ENCODE measurements at places on chromosomes 2 and 18.

DNA sequence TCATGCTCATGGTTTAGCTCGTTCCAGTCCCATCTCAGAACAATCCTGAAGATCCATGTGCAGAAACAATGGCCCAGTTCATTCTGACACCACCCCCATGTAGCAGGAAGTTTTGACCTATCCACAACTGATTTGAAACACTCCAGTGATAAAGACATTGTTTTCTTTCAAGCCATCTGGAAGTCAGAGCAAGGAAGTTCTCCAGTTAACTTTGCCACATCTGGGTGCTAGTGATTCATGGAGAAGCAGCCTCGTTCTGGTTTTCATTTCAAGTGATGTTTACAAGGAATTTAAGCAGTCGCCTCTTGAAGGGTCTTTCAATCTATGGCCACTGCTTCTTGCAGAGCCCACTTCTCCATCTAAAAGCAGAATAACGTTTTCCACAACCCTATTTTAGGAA, 36.6 kb upstream of the TWIST2 start:
- no peak for DNase-seq

DNA sequence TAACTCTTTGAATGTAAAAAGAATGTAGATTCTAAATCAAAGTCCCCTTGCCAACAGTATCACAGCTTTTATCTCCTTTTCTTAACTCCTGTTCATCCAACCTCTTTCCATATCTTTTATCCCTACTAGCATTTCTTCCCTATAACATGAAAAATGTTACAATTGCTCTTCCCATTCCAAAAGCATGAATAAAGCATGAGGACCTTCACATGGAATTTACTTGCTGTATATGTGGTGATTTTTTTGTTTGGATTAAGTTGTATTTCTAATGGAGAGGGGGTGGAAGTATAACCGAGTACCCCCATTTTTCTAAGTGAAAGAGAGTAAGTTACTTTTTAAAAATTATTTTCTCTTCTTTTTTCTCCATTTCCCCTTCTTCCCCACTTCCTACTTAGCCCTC, 94.9 kb upstream of the RBBP8 start:
- no peak for DNase-seq

DNA sequence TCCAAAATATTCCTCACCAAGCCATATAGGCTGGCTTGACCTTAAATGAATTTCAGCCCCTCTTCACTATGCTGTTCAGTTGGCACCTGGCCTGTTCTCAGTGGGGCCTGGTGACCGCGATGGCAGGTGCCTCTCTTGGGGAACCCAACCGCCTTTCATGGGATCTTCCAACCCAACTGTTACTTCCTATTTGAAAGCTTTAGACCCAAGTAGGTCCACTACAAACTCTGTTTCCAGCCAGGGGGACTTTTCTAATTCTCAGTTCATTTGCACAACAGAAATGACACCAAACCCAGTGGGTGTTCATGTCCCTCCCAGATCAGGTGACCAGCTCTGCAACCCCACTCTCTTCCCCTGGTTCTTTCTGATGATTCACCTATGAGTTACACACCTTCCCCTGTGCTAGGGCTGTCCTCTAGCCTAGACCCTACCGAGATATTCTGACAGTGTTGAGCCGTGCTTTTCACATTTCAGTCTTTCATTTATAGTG, 35.6 kb upstream of the NDUFV2 start:
- no peak for DNase-seq

DNA sequence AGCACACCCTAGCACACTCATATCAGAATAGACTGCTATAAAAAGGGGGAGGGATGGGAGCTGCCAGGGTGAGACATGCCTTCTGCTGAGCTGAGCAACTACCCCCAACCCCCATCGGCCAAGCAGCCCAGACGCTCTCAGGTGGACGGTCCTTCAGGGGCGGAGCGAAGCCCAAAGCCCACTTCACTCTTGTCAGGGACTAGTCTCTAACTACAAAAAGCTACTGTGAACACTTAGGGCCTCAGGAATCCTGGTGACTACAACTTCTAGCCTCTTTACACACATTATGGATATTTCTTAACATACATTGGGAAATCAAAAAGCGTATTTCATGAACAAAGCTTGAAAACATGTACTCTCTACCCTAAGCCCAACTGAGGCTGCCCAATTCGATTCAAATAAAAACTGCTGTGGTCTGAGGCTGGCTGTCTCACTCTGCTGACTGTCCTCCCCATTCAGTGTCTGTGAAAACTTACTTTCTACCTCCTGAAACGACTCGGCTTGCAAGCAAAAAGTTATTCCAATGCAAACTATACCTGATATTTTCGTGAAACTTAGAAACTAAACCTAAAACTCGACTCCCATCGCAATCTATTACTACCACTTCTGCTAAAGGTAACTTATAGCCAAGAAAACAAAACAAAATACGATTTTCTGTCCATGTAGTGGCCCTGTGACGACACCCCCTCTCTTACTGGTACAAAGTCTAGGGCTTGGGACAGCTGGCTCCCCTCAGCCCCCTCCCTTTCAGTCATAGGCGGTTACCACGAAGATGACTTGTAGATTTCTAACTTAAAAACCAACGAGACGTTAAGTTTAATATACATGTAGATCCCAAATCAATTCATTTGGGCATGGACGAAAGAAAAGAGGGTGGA, 1.2 kb downstream of the SERTAD2 start:
- no peak for DNase-seq

GRCh38 chr2:149132339-149132738, 93.8 kb downstream of the LYPD6B start:
- no peak for DNase-seq

DNA sequence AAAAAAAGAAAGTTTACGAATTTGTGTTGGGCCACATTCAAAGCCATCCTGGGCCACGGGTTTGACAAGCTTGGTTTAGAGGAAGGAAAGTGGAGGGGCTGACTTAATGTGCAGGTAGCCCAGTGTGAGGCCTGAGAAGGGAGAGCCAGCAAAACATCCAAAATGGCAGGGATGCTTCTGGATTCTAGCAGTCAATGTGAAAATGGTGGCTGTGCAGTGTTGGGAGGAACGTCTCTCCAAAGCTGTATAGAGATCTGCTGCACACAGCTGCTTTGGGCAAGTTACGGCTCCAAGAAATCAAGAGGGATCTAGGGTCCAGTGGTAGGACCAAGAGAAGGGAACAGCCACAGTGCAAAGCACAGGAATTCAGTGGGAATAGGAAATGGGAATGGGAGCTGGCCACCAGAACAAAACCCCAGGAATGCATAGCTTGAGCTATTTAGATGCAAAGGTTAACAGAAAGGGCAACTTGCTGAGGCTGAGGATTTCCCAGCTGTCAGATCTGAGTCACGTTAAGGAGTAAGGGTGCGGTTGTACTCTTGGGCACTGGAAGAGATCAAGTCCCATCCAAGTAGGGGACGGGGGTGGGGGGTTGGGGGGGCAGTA, 70.6 kb downstream of the B3GNT2 start:
- no peak for DNase-seq

DNA sequence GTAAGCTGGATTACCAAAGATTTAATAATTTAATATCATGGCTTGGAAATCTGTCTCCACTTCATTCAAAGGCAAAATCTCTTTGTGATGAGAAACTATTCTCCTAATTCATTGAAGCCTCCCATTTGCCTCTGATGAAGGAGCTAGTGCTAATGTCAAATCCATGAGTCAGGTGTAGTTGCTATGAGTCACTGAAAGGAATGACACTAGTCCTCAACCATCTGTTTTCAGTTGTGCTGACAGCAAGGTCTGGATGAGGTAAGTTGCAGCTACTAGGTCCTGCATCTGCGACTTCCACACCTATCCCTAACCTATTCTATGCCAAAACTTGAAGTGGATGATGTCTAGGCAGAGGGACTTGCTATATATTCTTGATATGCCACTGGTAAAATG, 324.0 kb upstream of the UBE2E3 start:
- no peak for DNase-seq

DNA sequence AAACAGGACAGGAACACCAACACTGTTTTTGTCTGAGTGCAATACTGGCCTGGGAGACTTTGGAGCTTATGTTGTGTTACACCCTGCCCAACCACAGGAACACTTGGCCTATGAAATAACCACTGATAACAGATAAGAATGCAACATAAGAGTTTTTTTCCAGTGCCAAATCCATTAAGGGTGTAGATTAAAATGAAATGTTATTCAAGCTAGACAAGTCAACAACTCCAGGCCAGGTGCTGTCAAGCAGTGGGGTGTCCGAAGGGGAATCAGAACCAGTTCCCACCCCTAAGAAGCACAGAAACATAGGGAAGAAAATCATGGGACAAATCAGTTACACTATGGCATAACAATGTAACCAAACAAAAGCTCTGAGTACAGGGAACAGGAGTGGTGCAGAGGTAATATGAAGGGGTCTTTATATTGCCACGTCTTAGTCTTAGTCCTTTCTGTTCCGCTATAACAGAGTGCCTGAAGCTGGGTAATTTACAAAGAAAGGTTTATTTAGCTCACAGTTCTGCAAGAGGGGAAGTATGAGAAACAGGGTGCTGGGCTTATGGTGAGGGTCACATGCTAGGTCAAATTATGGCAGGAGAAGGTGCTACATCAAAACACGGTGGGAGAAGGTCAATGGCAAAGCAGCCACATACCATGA, 3.8 kb downstream of the AFG3L2 start:
- no peak for DNase-seq

GRCh38 chr18:35116784-35117318, 75.6 kb downstream of the MAPRE2 start:
- no peak for DNase-seq

DNA sequence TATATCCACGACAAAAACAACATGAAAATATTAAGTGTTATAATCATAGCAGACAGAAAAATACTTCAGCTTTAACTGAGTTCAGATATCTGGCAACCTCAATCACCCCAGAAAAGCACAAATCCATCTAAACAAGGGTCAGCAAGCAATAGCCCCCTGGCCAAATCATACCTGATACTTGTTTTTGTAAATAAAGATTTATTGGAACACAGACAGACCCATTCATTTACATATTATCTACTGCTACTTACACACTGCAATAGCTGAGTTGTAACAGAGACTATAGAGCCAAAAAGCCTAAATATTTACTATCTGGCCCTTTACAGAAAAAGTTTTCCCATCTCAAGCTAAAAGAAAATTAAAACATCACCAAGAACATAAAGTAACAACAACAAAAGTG, 12.8 kb downstream of the FARSB start:
- DNase-seq, result no peak

GRCh38 chr2:48914477-48915089, 159.1 kb upstream of the LHCGR start:
- no peak for DNase-seq

DNA sequence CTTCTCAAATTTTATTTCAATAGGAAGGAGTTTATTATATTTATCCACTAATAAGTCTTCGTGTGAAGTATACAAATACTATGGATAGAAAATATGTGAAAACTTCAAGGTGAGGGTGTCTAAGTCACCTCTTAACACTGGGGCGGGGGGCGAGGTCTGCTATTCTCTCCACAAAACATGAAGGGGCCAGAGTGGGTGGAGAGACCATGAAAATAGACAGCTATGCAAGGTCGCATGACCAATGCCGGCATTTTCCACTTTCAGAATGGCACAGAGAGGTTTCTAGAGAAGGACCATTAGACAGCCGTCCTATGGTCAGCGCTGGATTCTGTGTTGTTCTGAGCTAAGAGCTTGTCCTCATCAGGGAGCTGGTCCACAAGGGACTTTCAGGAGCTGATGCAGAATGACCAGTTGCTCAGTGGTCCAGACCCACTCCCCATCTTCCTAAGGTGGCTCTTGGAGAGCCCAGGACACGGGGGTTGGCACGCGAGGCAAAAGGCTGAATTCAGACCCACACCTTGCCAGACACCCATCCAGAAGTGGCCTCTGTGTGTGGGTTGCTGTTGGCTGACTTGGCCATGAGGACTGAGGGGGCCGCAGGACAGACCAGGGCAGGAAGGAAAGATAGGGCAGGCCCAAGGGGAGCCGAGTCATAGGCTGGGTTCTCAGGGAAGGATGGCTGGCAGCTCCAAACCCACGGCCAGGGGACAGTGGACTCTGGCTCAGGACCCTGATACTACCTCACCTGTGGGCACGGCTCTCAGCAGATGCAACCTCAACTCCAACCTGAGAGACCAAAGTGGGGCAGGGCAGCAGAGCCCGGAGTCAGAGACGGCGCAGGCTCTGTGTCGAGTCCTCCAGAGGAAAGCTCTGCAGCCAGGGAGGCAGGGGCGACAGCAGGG, 69.8 kb downstream of the NDUFA10 start:
- DNase-seq, result no peak

DNA sequence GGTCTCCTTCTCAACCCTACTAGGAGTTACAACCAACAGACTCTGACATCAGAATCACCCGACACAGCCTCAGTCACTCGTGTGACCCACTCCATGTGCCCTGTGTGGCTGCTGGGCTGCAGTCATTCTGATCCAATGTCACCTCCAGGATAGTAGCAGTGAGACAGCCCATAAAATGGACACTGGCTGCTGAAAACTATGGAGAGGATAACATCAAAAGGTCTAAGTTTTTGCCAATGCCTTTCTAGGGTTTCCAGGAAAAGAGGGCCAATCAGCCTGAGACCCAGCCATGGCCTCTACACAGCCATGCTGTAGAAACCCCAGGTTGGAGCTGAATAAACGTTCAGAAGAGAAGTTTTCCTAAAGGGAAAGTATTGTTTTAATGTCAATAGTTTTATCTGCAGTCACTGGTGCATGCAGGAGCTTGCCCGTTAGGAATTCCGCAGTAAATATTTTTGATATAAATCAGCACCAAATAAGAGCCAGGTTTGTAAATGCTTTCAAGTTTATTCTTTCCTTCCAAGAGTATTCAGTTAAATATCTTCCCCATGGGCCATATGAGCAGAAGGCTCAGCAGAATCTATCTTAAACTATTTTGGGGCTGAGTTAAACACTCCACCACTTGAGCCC, 92.2 kb upstream of the PID1 start:
- DNase-seq, result no peak

- peak; percentile 28 for DNase-seq
Observed at GRCh38 chr2:159399716-159400415, 113.4 kb upstream of the WDSUB1 start.

- DNase-seq, result no peak
Observed at GRCh38 chr2:36371070-36371874, 15.7 kb downstream of the CRIM1 start.

- no peak for DNase-seq
Observed at GRCh38 chr18:11726556-11726955, 37.5 kb downstream of the GNAL start.

- no peak for DNase-seq
Observed at GRCh38 chr2:98419977-98420725, 24.5 kb upstream of the INPP4A start.

GRCh38 chr2:189818249-189819038, 34.2 kb downstream of the PMS1 start:
- DNase-seq, result no peak

GRCh38 chr2:26074676-26075075, 40.8 kb downstream of the RAB10 start:
- DNase-seq, result no peak

- no peak for DNase-seq
Observed at GRCh38 chr2:170806548-170806947, 10.1 kb upstream of the GAD1 start.

DNA sequence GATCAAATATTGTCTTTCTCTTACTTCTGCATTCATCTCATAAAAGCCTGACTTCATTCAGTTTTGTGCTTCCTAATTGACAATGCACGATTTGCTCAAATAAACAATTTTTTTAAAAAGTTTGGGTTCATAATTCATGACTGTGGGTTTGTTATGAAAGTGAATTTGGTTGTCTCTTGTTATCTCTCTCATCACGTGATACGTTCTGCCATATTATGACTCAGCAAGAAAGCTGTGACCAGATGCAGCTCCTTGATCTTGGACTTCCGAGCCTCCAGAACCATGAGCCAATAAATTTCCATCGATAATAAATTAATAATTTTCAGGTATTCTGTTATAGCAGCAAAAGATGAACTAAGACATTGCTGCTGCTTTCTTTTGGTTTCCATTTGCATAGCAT, 156.5 kb upstream of the LRATD1 start:
- DNase-seq, result no peak

- DNase-seq, result no peak
Observed at GRCh38 chr2:183951630-183952029, 646.7 kb upstream of the ZNF804A start.

Measured in NCI-H2081 treated with DMSO at 0.1 percent for 48 hours (cell line).